ENCODE measurements at places on chromosomes 7 and 10.

DNA sequence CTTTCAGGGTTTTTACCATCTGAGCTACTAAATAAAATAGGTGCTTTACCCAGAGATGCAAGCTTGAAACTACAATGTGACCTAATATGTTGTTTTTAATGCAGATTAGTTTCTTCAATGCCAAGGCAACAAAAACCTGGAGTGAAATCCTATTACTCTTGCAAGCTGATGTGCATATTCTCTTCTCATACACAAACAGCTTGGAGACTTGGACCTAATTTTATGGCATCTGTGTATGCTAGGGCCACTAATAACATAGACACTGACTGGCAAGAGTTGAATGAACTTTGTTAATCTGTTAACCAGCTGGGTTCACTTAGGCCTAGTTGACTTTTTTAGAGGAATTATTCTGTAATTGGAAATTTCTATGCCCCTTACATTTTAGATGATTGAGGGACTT is 23.4 kb upstream of the SMIM30 start:
- DNase-seq = no peak

- DNase-seq = no peak
Observed at GRCh38 chr7:11648980-11649379, 183.0 kb downstream of the THSD7A start.

DNA sequence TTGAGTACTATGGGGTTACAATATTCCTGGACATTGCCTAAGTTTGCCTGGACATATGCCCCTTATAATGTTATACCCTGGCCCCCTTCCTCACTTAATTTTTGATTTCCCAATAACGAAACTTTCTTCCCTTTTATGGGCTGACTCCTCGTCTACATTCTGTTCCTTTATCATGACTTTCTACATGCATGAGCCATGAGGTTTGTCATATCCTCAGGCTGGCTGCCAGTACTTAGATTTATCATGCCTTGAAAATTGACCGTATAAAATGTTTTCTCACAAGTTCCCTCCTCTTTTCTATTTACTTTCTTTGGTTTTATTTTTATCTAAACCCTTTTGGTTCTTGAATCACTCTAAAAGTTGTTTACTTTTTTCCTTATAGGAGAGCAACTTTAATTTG is 4.7 kb downstream of the DNAH11 start:
- no peak for DNase-seq

GRCh38 chr10:106360870-106361269 is 803.6 kb downstream of the SORCS1 start:
- no peak for DNase-seq

- no peak for DNase-seq
Observed at GRCh38 chr7:143512488-143513340, 35.0 kb downstream of the TAS2R41 start.

Data from activated CD4-positive, alpha-beta T cell treated with anti-CD3 and anti-CD28 coated beads, Interleukin-2, Interleukin-4, amounts not matched to agents 100 ng/mL and 50 ng/mL, durations not matched to agents 16 hours and 8 hours (primary cell).